Head of caudate nucleus (tissue), 42 donors: ENCODE measurements at places on chromosomes 11 and 22.

DNA sequence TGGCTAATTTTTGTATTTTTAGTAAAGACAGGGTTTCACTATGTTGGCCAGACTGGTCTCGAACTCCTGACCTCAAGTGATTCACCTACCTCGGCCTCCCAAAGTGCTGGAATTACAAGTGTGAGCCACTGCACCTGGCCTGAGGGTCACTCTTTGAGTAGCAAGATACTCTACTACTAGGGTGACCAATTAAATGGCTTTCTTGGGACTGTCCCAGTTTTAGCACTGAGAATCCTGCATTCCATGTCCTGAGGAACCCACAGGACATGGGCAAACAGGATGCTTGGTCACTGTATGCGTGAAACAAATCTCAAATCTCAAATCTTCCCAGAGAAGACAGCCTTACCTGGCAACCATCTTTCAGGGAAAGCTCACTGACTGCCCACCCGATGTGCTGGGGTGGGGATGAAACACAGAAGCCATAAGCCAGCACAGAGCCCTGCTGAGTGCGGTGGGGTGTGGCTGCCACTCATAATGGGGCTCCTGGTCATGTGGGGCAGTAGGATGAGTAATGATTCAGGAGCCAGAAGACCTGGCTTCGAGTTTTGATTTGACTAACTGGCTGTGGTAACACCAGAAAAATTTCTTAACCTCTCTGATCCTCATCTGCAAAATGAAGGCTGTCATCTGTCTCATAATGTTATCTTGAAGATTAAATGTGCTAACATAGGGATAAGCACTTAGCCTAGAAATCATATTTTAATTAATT lies 11.5 kb downstream of the CLMP start:
- DNase-seq: no peak

GRCh38 chr22:27283714-27284113 lies 517.8 kb downstream of the MN1 start:
- DNase-seq: no peak

GRCh38 chr11:94002226-94002625 lies 18.9 kb upstream of the HEPHL1 start:
- DNase-seq: no peak

GRCh38 chr11:83061883-83062282 lies 9.8 kb downstream of the RAB30 start:
- no peak for DNase-seq

DNA sequence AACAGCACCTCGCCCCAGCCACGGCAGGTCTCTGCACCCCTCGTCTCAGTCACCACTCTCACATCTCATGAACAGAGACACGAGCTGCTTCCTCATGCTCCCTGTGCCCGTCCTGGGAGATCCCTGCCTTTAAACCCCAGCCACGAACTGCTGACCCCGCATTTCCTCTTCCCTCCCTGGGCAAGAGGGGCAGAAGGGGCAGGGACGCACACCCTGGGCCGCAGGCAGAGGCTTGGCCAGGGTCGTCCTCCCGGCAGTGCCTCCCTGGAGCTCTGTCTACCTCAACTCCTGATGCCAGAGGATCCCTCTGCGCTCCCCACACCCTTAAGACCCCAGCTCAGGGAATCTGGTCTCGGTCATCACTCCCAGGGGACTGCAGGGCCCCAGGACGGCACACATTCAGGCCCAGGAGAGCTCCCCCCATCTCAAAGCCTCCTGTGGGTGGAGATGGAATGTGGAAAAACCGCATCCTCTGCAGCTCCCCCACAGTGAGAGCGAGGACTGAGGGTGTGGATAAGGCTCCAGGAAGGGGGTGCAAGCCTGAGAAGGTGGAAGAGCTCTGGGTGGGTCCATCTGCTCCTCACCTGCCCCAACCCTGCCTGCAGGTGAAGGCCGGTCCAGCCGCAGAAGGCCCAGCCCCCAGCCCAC lies 1.2 kb downstream of the BID start:
- no peak for DNase-seq

GRCh38 chr11:23569547-23569946 lies 709.3 kb upstream of the CCDC179 start:
- no peak for DNase-seq

DNA sequence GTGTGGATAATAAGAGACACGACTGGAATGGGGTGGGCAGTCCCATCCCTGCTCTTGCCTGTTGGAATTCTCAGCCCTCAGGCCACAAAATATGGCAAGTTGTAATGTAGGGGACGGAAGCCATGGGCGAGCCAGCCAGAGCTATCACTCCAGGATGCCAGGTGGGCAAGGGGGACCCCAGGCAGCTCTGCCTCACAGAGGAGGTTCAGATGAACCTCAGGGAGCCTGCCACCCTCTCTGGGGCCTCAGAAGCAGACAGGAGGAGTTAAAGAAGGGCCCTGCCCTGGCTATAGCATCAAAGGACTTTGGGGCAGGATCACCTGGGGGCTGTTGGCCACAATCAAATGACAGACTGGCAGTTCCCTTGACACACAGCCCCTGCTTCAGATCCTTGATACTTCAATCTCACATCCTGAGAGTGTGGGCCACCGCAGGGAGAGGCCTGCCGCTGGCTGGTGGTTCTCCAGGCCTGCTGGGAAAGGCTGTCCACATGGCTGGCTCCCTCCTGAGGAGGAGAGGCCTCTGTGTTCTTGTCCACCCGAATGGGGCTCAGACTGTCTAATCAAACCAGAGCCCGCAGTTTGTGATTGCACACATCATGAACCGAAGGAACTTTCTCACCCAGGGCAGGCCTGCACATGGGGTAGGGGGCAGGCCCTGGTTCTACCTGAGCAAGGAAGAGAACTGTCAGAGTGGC lies 31.4 kb downstream of the IGLL1 start:
- DNase-seq: no peak

DNA sequence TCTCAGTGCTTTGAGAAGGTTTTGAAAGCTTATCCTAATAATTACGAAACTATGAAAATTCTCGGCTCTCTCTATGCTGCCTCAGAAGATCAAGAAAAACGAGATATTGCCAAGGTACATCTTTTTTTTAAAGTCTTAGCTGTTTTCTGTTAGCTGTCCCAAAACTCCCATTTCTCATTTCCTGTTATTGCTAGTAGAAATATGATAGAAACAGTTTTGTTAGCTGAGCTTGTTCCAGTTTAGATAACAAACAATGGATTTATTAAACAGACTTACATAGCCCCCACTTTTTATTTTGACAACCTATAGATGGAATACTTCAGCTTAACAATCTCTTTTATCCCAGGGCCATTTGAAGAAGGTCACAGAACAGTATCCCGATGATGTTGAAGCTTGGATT lies 12.7 kb downstream of the CTR9 start:
- DNase-seq: no peak

GRCh38 chr11:130522284-130522961 lies 74.0 kb downstream of the ADAMTS15 start:
- DNase-seq: peak; percentile 54

DNA sequence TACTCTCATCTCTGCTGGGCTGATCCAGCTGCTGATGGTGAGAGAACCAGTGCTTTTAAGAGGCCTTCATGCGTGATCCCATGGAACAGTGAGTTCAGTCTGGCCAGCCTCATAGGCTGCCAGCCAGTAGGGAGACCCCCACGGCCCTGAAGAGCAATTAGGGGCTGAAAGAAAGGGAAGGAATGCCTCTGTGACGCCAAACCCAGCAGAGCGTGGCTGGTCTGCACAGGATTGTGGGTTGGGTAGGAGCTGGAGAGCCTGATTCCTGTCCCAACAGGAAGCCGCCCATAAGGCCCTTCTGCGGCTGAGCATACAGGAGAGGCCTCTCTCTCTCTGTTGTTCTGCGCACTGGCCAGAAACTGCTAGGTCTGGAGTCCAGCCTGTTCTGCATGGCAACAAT lies 181.5 kb upstream of the E2F8 start:
- no peak for DNase-seq

- DNase-seq: no peak
Observed at GRCh38 chr11:83441601-83442000, 155.4 kb upstream of the CCDC90B start.

GRCh38 chr11:5284637-5285036 lies 14.9 kb upstream of the HBE1 start:
- no peak for DNase-seq

GRCh38 chr11:70871881-70872280 lies 380.5 kb downstream of the SHANK2 start:
- no peak for DNase-seq

GRCh38 chr11:63937713-63938478 lies 906 bp upstream of the NAA40 start:
- DNase-seq: no peak

DNA sequence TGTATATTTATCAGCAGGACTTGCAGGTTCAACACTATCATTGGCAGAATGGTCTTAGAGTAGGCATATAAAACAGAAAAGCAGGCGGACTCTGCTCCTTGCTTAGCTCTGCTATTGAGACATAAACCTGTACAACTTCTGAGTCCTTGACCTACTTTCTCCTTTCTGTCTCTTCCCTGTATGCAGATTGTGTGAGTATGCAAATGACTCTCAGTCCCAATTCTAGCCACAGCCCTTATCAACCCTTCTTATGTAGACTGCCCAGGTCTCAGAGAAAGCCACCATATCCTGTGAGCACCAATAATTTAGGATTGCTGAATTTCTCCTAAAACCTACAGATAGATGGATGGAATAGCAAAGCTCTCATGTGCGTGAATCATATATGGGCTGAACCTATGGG lies 367.6 kb upstream of the DDI1 start:
- no peak for DNase-seq

GRCh38 chr11:86230921-86231434 lies 13.6 kb upstream of the EED start:
- no peak for DNase-seq

DNA sequence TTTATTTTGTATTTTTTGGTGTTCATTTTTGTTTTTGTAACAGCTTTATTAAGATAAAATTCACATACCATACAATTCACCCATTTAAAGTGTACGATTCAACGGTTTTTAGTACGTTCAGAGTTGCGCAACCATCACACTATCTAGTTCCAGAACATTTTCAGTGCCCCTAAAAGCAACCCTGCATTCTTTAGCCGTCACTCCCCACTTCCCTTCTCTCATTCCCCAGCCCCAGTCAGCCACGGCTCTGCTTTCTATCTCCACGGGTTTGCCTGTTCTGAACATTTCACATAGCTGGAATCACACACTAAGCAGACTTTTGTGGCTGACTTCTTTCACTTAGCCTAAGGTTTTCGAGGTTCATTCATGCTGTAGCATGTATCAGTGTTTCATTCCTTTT lies 9.6 kb upstream of the KCNQ1OT1 start:
- no peak for DNase-seq

- peak; percentile 90 for DNase-seq
Observed at GRCh38 chr22:23282089-23282501, 101.8 kb downstream of the BCR start.

GRCh38 chr11:115030166-115030565 lies 351.8 kb downstream of the NXPE2 start:
- no peak for DNase-seq

DNA sequence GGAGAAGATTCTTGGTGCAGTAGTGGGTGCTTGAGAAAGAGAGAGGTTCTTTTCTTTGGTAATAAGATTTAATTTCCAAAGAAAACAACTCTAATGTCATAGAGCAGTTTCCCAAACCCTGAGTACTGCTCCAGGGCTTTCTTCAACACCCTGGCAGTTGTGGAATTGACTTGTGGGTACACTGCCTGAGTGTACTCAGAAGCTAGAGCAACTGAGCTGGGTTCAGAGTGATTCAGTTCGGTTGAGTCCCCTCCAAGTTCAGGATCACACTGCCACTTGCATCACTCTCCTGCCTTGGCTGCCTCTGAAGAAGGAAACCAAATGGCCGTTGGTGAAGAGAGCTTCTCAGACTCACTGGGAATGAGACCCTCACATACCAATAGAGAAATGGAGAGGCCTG lies 5.3 kb downstream of the DMC1 start:
- DNase-seq: no peak

DNA sequence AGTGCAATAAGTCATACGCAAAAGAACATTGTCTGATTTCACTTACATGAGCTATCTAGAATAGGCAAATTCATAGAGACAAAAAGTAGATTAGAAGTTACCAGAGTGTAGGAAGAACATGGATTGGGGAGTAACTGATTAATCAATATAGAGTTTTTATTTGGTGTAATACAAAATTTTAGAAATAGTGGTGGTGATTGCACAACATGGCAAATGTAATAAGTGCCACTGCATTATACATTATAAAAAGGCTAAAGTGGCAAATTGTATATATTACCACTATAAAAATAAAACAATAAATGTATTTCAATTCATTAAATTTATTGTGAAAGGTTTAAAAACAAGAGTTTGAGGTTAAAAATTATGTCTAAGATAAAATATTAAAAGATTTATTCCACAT lies 8.7 kb upstream of the OR51B4 start:
- no peak for DNase-seq

DNA sequence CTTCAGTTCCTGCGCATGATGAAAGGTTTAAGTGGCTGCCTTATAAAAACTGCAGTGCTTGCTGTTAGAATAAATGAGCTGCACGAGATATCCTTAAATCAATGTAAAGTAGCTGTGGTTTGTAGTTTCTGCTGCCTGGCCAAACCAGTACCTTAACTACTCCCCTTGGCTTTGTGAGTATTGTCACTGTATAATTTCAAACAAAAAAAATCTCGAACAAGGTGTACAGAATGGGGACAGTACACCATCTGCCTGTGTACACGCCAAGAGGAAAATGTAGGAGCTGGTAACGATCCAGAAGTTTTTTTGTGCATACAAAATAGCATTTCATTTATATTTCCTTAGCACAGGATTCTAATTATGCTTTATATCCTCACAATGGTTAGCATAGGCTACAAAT lies 20.6 kb upstream of the NDUFC2 start:
- DNase-seq: no peak

- no peak for DNase-seq
Observed at GRCh38 chr11:26753723-26754504, 32.1 kb upstream of the SLC5A12 start.

DNA sequence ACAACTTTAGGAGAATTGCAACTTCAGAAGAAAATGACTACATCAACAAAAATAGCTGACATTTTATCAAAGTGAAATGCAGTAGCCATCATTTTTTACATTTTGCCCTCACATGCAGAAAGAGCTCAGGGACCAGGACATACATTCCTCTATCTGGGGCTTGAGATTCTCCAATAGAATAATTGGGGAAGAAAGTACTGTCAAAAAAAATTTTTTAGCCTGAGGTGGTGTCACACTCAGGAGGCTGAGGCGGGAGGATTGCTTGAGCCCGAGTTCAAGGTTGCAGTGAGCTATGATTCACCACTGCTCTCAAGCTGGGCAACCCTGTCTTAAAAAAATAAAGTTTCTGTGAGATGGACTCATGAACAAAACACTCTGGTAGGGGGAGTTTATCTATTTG lies 32.2 kb upstream of the DEPDC7 start:
- DNase-seq: no peak

DNA sequence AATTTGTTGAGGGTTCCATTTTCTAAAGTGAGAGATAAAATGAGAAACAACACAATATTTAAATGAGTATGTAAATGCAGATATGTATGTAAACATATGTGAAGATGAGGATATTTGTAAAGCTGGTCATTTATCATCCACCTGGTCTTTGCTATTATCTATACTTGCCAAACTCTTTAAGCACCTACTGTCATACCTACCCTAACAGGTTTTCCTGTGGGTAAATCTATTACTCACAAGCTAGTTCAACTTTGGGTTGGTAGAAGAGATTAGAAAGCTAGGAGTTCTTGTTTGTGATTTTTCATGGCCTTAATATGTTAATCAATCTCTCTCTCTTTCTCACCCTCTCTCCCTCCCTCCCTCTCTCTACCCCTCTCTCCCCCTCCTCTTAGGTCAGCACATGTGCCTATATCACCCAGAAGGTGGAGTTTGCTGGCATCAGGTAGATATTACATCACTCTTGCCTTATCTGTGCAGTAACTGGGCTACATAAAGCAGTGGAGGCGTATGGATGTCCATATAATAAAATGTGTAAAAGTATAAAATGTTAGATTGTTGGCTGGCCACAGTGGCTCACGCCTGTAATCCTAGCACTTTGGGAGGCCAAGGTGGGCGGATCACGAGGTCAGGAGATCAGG lies 14.7 kb downstream of the DEPDC5 start:
- DNase-seq: no peak
